Central memory CD8-positive, alpha-beta T cell (primary cell): ENCODE measurements at places on chromosomes 1 and 21.

DNA sequence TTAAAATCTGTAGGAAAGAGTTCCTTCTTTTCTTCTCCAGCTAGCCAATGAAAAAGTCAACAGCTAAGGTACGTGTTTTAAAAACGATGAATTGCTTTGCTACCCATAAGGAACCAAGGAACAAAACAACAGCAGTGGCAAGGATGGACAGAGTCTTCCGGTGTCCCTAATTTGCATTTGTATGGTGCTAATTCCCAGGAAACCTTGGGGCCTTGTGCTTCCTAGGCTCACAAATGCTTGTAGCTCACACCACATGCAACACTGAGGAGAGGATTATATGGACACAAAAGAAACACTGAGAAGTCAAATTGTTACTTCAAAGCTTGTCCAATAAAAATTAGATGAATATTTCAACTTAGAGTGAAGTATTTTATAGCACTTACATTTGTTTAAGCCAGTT, 1.8 kb upstream of the PGBD5 start:
- no peak for DNase-seq

DNA sequence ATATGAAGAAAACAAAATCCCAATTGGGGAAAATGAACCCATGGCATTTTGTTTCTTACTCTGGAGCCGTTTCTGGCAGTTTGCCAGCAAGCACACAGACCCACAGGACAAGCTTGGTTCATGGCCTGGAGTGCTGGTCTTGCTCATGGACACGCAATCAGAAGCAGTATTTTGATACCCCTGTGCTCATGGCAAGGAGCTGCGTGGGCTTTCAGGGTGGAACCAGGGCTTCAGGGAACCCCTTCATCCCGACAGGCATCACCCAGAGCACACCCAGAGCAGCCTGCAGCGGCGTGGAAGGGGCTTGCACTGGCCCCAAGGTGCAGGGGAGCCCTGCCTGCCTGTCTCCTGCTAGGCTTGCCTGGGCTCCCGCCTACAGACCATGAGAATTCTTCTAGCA, 45.4 kb upstream of the PCBP3 start:
- no peak for DNase-seq

GRCh38 chr1:214808845-214809460, 206.0 kb downstream of the CENPF start:
- no peak for DNase-seq

DNA sequence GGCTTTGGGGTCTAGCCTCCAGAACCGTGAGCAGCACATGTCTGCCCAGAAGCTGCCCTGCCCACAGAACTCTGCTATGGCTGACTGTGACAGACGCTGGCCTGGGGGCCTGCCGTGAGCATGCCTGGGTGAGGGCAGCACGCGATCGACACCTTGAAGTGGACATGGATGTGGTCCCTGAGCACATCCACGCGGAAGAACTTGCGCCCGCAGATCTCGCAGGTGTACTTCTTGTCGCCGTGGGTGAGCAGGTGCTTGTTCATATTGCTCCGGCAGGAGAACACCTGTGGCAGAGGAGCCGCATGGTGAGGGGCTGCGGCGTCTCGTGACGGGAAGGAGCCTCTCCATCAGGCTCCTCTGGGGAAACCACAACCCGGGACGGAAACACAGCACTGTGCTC, 56.0 kb downstream of the PRDM15 start:
- DNase-seq: no peak

GRCh38 chr1:18088077-18088594, 19.5 kb upstream of the IGSF21 start:
- DNase-seq: no peak

DNA sequence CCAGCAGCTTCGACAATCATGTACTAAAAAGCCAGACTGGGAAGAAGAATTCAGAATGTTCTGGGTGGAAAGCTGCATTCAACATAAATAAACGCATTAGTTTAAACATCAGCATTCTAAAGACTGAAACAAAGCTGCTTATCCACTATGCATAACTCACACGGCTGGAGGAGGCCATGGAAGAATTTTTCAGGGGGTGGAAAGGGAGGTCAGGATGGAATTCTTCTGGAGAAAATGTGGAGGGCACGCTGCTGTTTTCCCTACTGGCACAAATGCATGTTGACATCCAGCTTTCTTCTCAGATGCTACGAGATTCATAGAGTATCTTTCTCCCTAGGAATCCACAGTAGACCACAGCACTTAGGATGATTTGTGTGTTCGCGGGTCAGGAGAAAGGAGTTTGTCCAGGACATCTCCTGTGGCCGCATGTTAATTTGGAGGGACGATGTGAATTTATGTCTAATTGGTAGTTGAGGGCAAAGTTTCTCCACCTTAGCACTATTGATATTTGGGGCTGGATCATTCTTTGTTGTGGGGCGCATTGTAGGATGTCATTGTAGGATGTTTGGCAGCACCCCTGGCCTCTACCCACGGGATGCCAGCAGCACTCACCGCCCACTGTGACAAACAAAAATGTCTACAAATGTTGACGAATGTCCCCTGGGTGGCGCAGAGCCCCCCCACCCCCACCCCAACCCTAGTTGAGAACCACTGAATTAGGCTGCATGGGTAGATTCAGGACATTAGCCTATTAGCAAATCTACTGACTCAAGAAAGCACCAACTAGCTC, 86.5 kb upstream of the KAZN start:
- no peak for DNase-seq

GRCh38 chr21:29164323-29164942, 34.0 kb downstream of the MAP3K7CL start:
- DNase-seq: no peak

GRCh38 chr1:10033359-10033845, 644 bp downstream of the UBE4B start:
- no peak for DNase-seq

DNA sequence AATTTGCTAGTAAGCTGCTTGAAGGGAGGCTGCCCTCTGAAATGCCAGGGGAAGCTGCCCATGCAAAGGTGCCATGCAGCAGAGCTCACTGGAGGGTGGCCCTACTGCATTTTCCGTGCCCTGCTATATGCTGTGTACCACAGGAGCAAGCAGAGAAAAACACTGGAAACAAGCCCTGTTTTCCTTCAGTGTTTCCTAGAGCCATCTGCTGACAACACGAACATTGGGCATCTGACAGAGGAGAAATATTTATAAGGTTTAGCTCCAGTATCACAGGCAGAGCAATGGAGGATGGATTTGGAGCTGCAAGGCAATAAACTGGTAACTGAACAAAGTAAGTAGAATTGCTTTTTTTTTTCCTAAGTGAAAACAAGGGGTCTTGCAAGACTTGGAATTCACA, 198.4 kb downstream of the USP25 start:
- DNase-seq: no peak

DNA sequence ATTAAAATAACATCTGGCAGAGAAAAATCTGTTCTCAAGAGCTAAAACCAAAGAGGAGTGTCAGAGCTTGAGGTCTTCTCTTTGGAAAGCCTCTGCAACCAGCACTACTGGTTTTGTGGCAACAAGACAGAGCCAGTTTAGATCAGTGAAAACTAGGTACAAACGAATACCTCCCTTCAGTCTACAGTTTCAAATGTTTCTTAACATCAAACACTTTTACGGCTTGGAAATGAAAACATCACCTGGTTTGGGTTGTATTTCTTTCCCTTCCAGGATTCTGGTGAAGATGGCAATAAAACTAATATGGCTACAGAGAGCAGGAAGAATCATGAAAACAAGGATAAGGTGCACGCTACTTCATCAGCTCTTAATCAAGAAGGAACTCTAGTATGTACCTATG, 339.4 kb upstream of the ESRRG start:
- no peak for DNase-seq

GRCh38 chr1:118204105-118204504, 19.1 kb upstream of the SPAG17 start:
- DNase-seq: no peak

- DNase-seq: no peak
Measured at GRCh38 chr1:58979677-58980076, 195.8 kb upstream of the JUN start.

DNA sequence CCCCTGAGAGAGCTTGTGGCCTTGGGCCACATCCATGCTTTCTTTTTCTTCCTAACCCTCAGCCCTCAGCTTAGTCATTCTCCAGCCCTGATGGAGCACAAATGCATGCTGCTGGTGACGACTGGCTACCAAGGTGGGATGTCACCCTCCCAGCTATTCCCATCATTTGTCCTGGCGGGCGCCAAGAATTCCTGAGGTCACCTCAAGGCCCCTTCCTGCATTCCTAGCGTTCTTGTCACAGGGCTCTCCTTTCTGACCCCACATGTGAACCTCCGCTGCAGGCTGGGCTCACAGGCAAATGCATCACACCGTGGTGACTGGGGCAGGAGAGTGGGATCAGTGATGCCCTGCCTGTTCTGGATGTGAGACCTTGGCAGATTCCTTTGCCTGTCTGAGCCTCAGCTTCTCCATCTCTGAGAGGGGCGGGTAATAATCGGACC, 53.4 kb upstream of the IFFO2 start:
- no peak for DNase-seq

GRCh38 chr1:46427541-46427940, 33.4 kb downstream of the FAAH start:
- no peak for DNase-seq

DNA sequence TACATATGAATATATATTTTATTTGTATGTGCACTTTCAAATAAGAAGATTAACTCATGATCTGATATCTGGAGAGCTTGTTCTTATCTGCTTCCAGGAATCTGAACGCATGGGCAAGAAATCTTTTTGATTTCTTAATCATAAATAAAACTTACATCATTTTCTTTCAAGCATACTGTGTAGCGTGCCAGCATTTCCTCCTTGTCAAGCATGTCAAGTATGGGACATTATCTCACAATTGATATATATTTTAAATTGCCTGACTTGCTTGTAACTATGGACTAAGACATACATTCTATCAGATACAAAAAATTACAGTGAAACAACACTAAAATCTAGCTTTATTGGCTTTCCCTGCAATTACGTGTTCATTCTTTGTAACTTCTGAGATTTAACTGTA, 1128.2 kb downstream of the PLA2G4A start:
- DNase-seq: no peak

DNA sequence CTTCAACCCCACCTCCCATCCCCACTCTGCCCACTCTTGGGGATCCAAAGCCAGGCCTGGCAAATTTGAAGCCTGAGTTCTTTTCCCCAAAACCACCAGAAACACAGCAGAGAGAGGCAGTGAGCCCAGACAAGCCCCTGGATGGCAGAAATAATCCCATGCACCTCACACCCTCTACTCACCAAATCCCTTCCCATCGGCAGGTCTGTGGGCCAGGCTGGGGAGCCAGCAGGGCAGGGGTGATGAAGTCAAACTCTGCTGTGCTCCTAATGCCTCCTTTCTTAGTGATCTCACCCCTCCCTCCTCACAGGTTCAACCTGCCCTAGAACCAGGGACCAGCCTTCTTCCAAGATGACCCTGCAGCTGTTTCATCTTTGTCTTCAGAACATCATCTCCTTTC, 72.4 kb downstream of the GLIS1 start:
- no peak for DNase-seq

- DNase-seq: no peak
Measured at GRCh38 chr1:200850554-200850953, 22.2 kb upstream of the GPR25 start.

- DNase-seq: no peak
Measured at GRCh38 chr1:100746542-100746932, 27.0 kb downstream of the VCAM1 start.

DNA sequence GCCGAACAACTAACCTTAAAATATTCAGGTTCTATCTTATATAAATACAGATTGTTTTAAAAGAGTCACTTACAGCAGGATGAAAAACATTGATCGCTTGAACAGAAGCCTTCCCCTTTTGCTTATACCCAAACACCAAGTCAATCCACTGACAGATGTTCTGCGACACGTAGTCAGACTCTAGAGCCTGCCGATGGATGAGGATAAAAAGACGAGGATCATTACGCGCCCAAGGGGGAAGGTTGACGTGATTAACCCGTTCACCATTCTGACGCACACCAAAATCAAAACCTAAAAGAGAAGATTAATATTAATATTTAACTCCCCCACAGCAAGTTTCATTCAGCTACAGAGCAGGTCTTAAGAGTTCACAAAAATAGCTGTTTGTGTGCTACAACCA, 59.4 kb upstream of the GNG4 start:
- no peak for DNase-seq

DNA sequence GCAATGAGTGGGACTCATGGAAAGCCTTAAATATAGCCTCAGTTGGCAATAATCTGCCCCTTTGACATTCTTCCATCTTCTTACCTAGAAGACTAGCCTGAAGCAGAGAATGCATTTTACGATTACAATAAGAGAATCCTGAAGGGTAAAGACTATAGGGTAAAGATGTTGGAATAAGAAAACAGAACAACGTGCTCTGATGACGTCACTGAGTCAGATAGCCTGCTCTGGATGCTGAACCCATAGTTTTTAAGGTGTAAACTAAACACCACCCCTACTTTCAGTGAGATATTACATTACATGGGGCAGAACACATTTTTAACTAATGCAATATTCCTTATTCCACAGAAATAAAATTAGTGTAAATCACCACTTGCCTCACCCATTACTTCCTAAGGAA, 240.4 kb downstream of the KCNT2 start:
- no peak for DNase-seq

- no peak for DNase-seq
Measured at GRCh38 chr1:22880174-22880601, 92.5 kb downstream of the LACTBL1 start.

GRCh38 chr1:215210167-215210566, 127.6 kb downstream of the KCNK2 start:
- DNase-seq: no peak

DNA sequence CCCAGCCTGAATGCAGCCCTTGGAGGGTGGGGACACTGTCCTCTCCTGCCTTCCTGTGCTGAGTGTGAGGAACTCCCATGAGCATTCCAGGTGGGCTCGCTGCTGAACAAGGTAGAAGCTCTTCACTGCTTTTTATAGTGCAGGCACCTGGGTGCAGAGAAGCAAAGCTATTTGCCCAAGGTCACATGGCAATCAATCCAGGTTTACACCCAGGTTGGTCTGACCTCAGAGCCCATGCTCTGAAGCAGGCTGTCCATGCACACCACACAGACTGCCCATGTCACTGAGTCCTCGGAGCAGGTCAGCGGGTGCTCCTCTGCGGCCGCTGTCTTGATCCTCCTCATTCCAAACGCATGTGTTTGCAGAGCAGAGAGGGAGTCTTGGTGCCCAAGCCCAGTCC, 323.4 kb upstream of the VAMP3 start:
- DNase-seq: no peak

GRCh38 chr1:191358724-191359123, 799.5 kb upstream of the RGS18 start:
- no peak for DNase-seq

DNA sequence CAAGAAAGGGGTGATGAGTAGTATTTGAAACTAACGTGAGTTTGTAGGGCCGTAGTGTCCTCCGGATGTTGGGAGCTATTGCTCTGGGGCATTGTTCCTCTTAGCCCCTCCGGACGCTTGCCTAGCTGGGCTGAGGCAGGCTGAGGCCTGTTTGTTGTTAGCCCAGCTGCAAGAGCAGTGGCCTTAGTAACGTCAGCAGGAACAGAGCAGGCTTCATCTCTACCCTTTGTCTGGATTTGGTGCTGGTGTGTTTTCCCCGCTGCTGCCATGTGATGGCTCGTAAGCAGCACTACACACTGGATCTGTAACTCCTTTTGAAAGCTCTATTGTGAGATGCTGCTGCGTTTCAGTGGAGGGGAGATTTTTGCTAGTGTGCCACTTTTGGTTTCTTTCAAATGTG, 57.6 kb downstream of the DNM3 start:
- no peak for DNase-seq

GRCh38 chr1:118335331-118335732, 150.3 kb upstream of the SPAG17 start:
- DNase-seq: no peak

GRCh38 chr1:41812453-41812852, 106.3 kb downstream of the HIVEP3 start:
- no peak for DNase-seq
